ENCODE measurements at places on chromosomes 2 and 18.

DNA sequence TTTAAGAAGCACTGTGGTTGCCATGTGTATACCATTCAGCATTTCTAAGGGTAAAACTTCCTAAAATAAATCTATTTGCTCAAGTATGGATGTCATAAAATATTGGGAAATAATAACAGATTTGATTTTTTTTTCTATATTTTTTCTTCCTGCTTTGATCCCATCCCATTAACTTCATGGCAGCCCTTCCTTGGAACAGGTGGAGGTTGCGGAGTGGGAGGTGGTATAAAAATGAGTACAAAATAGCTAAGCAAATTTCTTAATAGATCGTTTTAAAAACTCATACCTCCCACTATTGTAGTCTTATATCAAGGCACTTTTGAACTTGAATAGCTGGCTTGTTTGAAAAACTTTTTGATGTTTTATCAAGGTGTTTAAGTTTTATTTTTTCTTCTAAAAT is 152.1 kb upstream of the KYNU start:
- no peak for ATAC-seq

DNA sequence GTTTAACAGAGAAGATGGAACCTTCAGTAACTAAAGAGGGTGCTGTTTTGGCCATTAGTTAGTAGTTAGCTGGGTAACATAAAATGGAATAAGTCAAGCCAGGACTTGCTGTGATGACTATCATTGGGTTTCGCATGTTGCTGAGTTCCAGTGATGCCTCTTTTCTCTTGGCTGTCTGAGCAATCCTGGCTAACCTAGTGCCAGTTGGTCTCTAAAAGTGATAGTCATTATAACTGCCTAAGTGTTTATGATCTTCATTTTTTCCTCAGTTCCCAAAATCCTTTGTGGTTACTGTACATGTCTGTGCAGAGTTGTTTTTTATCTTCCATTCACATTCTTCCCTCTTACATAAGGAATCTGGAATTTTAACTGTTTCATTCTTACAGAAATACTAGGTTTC is 33.4 kb downstream of the WDR43 start:
- no peak for ATAC-seq

DNA sequence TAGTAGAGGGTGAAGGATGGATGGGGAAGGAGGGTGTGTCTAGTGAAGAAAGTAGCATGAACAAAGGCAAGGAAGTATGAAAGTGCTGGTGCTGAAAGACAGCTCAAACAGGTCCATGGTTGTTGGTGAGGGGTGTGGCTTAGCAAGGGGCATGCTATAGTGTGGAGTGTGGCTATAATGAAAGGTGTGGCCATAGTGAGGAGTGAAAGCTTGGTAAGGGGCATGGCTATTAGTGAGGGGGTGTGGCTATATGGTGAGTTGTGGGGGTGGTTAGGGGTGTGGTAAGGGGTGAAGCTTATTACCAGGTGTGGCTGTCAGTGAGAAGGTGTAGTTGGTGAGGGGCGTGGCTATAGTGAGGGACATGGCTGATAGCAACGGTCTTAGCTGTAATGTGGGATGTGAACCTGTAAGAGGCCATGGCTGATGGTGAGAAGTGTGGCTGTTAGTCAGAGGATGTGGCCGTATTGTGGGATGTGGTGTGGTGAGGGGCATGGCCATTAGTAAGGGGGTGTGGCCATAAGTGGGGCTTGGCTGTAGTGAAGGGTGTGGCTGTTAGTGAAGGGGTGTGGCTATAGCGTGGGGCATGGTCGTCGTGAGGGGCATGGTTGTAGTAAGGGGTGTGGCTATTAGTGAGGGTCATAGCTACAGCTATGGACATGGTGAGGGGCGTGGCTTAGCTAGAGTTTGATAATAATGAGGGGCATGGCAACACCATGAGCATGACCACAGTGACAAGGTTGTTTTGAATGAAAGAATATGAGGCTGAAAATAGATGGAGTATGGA is 549.6 kb downstream of the FBXO15 start:
- no peak for ATAC-seq

- no peak for ATAC-seq
Observed at GRCh38 chr2:72993147-72993932, 76.0 kb downstream of the EMX1 start.

DNA sequence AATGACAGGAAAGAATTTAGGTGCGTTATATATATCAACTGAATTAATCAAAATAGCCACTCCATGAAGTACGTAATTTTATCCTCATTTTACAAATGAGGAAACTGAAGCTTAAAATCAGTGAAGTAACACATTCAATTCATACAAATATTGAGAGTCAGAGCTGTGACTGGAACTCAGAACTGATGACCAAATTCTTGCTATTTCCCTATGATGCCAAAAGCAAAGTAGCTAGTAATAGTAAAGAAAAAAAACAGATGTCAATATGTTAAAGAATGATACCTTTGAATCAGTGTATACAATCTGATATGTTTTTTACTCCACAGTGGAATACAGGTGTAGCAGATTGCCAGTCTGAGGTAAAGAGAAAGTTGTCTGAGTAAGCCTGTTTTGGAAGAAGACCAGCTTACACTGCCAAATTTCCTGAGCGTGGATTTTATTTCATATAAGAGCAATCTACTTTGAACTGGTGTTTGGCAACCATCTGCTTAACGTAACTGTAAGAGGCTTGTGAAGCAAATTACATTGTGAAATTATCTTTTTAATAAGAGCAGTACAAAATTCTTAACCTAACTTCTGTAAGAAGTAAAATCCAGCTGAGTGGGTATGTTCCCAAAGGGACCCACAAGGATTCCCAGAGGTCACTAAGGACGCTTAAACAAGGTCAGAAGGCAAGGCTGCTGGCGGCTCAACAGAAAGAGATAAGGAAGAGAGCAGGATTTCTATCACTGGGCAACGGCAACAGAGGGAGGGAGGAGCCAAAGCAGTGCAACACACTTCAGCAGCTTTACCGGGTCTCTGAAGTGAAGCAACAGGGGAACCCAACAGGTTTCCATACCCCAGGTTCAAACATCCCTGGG is 85.6 kb downstream of the IKZF2 start:
- peak; percentile 79 for ATAC-seq

- ATAC-seq, result no peak
Observed at GRCh38 chr2:9803023-9803805, 40.1 kb upstream of the TAF1B start.

- no peak for ATAC-seq
Observed at GRCh38 chr2:223095207-223095606, 43.2 kb downstream of the KCNE4 start.

DNA sequence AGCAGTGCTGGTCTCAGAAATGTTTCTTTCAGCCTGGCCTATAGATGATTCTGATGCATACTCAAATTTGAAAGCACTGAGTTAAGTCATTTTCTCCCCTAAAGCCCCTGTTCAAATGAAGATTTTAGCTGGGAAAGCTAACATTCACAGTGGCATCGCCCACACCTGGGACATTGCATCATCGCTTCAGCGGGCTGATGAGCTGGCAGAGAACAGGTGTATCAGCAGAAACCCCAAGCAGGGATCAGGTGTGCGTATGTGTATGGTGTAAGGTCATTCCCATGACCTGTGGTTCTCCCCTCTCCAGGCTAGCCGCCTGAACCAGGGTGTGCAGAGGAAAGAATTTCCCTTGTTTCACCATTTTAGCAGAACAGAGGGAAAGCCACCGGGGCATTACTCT is 56.3 kb downstream of the EPAS1 start:
- no peak for ATAC-seq
